Osteoblast (primary cell): ENCODE measurements at places on chromosomes 2 and 18. TPM values are rescaled to one million over a fixed set of nuclear protein-coding genes. Genes with fewer than 3 reads are reported as not detected.

Gene POTEJ
- not detected in 2 replicates for total RNA-seq

Gene NETO1
- under 0.01 TPM in 1 of 2 replicates, not detected in the other for total RNA-seq

Gene IFT172
- total RNA-seq: 33.3 and 35.5 TPM in 2 replicates

Gene WDR75
- total RNA-seq: 36.2 and 37.7 TPM in 2 replicates

Gene LRPPRC
- 57.2 and 58.6 TPM in 2 replicates for total RNA-seq

Gene ALK
- under 0.01 and 0.29 TPM in 2 replicates for total RNA-seq

Gene UGT1A5
- total RNA-seq: not detected in 2 replicates

Gene CRYGD
- not detected in 2 replicates for total RNA-seq

Gene TMEM17
- total RNA-seq: 2.9 and 3.3 TPM in 2 replicates

Gene THADA
- total RNA-seq: 38.0 and 39.4 TPM in 2 replicates

Gene ANKRD62
- not detected in 2 replicates for total RNA-seq

Gene RNU2-63P
- total RNA-seq: not detected in 2 replicates

Gene REG3A
- total RNA-seq: not detected in 2 replicates

Gene AQP12B
- not detected in 2 replicates for total RNA-seq

Gene HOXD8
- 3.3 and 5.6 TPM in 2 replicates for total RNA-seq

Gene ZAP70
- total RNA-seq: under 0.01 TPM in 2 replicates

Gene IL1RN
- total RNA-seq: not detected in 2 replicates

Gene OTX1
- total RNA-seq: not detected in 2 replicates

Gene TBR1
- total RNA-seq: under 0.01 TPM in 1 of 2 replicates, not detected in the other

Gene GPR55
- total RNA-seq: not detected in 2 replicates

Gene SERPINB5
- not detected in 2 replicates for total RNA-seq

Gene MAL
- total RNA-seq: not detected in 2 replicates

Gene SMAD7
- total RNA-seq: 76.0 and 81.6 TPM in 2 replicates

Gene ABCG5
- not detected in 2 replicates for total RNA-seq

Gene SESTD1
- total RNA-seq: 45.1 and 51.0 TPM in 2 replicates

Gene KCNIP3
- under 0.01 and 0.29 TPM in 2 replicates for total RNA-seq

Gene FSHR
- total RNA-seq: 0.29 and 0.36 TPM in 2 replicates

Gene TRIM43
- not detected in 2 replicates for total RNA-seq

Gene MAPK4
- not detected in 2 replicates for total RNA-seq

Gene CRYBA2
- total RNA-seq: not detected in 2 replicates

Gene REEP1
- total RNA-seq: 0.36 TPM in 1 of 2 replicates, not detected in the other

Gene PTPRM
- total RNA-seq: 84.7 and 89.3 TPM in 2 replicates

Gene MROH2A
- not detected in 2 replicates for total RNA-seq
